ENCODE measurements at places on chromosomes 2 and 18.

DNA sequence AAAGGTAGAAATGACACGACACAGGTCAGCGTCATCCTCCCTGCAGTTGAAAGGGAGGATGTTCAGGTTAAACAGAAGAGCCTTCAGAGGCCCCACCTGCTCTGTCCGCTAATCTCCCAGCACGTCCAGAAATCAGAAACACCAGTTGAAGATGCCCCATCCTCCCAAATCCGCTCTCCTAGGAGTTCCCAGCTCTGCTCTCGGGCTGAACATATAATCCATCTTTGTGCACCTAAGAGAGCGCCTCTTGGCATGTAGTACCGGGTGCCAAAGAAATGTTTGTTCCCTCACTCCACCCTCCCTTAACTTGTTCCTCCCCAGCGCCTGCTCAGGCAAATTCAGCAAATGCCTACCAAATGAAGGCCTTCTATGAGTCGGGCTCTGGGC, 145.2 kb upstream of the SMAD2 start:
- DNase-seq, result no peak

- DNase-seq, result no peak
Observed at GRCh38 chr2:142254031-142254430, 123.2 kb upstream of the LRP1B start.

DNA sequence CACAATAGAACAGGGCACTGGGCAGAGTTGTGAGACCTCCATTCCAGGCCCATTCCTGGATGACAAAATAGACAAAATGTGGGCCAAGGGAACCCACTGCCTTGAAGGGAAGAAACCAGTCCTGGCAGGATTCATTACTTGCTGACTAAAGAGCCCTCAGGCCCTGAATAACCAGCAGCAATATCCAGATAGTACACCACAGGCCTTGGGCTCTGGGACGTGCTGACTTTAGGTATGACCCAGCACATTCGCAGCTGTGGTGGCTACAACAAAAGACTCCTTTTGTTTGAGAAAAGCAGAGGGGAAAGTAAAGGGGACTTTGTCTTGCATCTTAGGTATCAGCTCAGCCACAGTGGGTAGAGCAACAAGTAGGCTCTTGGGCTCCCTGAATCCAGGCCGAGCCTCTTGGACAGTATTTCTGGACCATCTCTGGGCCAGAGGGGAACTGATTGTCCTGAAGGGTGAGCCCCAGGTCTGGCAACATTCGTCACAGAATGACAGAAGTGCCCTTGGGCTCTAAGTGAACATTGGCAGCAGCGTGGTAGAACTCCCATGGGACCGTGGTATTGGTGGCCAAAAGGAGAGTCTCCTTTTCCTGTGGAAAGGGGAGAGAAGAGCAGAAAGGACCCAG, 89.9 kb upstream of the CD226 start:
- DNase-seq, result no peak

- DNase-seq, result no peak
Observed at GRCh38 chr2:100720445-100720844, 99.5 kb upstream of the NPAS2 start.

- DNase-seq, result no peak
Observed at GRCh38 chr2:31202041-31202440, 15.3 kb downstream of the CAPN14 start.

DNA sequence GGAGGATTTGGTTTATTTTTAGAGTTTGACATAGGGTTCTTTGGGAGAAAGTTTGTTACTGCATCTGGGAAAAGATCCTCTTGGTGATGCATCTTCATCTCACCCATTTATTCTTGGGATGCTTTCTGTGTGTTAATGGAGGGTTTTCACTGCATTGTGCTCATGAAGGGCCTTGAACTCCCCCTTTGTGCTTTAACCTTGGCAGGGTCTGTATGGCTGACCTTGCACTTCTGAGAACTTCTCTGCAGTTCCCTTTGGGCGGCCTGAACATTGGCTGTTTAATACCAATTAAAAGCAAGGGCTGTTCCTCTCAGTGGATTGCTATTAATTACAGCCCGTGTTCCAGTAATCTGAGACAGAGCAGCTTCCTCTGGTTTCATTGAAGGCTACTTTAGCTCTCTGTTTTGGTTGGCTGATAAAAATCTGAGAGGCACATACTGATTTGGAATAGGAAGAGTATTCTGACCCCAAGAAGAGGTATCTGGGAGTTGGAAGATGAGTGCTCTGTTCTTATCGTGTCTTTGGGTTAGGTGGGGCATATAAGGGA, 37.5 kb downstream of the FMNL2 start:
- DNase-seq, result no peak

DNA sequence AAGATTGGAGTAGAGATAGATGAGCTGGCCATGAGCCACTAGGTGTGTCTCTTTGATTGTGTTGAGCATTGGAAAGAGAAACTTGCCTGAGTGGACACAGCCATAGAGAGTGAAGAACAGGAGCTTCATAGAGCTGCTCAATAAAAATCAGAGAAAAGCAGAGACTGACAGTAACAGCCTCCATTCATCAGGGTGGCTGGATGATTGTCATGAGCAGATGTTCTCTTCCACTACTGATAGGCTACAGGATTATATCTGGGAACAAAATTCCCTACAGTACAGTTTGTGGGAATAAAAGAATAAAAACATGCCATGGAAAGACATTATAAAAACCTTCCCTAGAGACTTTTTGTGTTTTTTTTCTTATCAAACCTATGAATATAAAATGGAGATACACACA, 404.8 kb upstream of the ACVR2A start:
- no peak for DNase-seq

GRCh38 chr2:154537843-154538450, 160.5 kb upstream of the KCNJ3 start:
- DNase-seq, result no peak

DNA sequence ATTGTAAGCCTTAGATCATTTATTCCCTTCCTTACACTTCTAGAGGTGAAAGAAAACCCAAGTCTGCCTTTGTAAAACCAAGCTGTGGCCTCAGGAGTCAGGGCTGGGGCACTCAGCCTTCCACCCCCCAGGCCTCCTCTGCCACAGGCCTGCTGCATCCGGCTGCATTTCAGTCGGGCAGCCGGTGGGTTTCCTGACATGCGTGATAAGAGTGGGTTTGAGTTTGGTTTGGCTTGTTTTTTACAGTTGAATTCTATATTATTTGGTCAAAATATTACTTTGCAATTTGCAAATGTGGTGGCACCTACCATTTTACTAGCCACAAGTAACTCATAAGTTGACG, 42.4 kb downstream of the ADI1 start:
- DNase-seq, result no peak

DNA sequence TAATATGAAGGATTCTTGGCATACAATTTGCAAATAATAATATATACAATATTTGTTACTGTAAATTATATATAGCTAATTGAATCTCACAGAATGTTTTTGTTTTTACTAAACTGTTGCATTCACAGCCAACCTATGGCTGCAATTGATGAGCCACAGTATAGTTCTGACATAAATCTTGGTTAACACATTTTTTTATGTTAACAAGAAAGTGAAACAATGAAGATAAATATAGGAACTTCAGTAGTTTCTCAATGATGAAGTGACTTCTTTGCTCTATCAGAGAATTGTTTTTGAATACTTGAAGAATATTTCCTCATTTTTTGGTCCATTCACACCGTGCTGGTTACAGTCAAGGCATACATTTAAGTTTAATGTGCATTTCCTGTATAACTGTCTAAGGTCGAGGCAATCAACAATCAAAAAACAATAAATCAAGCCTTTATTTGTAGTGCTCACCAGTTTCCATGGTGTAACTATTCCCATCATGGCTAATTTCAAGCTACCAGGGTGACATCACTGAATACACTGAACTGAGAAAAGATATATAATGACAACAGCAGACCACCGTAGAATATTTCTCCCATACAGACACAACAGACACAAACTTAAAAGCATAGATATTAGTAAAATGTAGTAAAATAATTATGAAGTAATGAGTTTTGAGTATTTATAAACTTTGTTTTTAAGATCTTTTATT, 12.9 kb upstream of the ETAA1 start:
- DNase-seq, result no peak

GRCh38 chr18:9927392-9928063, 13.7 kb downstream of the VAPA start:
- DNase-seq, result no peak

DNA sequence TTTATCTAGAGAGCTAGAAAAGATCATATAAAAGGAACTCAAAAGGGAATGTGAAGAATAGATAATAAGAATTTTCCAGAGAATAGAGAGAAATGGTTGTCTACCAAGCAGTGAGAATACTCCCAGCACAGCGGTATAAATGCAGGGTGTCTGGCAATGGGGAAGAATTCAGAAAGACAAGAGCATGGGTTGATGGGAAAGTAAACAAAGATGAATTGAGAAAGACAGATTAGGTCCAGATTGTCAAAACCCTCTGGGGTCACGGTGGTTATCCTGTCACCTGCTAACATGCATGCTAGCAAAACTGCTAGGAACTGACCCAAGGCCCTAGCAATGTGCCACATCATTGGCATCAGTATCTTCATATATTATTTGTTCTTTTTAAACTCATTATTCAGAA, 30.8 kb upstream of the C1D start:
- no peak for DNase-seq

GRCh38 chr2:218145124-218145523, 19.3 kb downstream of the CXCR2 start:
- no peak for DNase-seq

- DNase-seq, result no peak
Observed at GRCh38 chr2:2699121-2699505, 368.0 kb upstream of the MYT1L start.

DNA sequence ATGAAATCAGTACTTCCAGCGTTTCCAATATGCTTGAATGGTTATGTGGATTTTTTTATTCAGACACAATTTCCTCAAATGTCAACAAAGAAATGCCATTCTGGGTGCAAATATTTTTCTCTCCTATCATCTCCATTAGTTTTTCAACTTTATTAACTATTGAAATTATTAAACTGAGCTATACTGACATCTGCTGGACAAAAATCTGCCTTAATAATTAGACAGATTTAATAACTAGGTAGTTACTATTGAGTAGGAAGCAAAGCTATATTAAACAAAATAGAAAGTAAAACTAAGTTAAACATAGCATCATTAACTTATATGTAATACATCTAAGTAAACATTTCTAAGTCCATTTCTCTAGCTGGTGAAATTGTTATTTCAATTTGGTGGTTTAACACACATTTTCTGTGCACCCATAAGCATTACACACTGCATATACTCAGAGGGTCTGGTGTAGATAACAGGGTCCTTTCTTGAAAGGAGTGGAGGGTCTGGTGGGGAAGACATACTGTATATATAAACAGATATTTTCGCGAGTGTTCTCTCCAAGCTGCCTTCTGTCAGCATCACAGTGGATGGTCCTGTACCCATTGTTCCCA, 77.0 kb downstream of the LANCL1 start:
- DNase-seq, result no peak

- no peak for DNase-seq
Observed at GRCh38 chr18:62664414-62664813, 50.9 kb upstream of the PHLPP1 start.

DNA sequence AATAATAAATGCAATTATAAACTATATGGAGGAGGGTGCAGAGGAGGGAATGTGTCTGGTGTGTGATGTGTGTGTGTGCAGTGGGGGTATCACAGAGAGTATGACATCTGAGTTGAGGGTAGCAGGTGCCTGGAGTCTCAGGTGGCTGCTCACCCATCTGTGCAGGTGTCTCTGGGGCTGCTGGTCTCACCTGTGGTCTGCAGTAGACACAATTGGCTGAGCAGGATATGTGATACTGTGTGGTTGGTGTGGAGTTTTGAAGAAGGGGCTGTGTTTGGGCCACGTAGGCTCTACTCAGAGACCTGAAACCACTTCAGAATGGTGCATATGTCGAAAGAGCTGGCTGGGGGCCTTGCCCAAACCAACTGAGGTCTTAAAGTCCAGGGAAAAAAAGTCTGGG, 17.0 kb downstream of the FABP1 start:
- no peak for DNase-seq

DNA sequence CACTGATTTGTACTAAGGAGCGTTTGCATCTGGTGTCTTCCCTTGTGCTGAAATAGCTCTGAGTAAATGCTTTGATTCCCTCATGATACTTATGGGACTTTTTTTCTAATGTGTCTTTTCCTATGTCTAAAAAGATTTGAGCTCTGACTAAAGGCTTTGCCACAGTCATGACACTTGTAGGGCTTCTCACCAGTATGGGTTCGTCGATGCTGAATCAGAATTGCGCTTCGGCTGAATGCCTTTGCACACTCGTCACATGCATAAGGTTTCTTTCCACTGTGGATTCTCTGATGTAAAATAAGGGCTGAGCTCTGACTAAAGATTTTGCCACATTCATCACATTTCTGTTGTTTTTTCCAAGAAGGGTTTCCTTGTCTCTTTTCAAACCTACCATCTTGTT, 8.0 kb downstream of the ZNF396 start:
- DNase-seq, result no peak

GRCh38 chr2:151111599-151112278, 149.9 kb downstream of the RBM43 start:
- DNase-seq, result no peak

- DNase-seq, result no peak
Observed at GRCh38 chr2:145157741-145158591, 638.0 kb upstream of the ZEB2 start.

DNA sequence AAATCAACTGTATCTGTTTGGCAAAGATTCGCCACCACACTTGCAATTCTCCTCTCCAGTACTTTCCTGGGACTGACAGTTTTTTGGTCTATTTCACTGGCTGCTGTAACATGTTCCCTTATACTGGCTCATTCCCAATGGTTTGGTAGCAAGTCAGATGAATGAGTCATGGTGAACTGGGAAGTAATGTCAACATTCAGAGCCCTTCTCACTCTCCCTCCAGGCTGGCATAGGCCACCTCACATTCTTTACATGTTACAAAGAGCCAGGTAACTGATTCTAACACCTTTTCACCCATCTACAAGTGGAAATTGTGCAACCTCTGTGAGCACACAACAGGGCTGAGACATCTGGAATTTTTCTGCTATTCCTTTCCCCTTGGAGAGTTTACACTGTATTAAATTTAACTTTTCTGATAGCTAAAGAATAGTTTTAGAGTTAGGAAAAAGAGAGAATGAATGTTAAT, 111.3 kb upstream of the TLK1 start:
- DNase-seq, result no peak

GRCh38 chr2:62505109-62505749, 766 bp downstream of the TMEM17 start:
- DNase-seq, result no peak

GRCh38 chr2:202051499-202052161, 18.0 kb downstream of the FZD7 start:
- no peak for DNase-seq
